ENCODE measurements at places on chromosomes 1 and 21. TPM values are rescaled to one million over a fixed set of nuclear protein-coding genes. Genes with fewer than 3 reads are reported as not detected.
A peak's percentile ranks its signal among the peaks of the same experiment; 100 is the strongest.

GRCh38 chr1:70586046-70586445 is 175.0 kb downstream of the CTH start:
- H3K4me1 ChIP-seq: no peaks in the 10 kb centered on the region
- no peaks in the 10 kb centered on the region for H3K36me3 ChIP-seq
- H3K27ac ChIP-seq: no peak overlapping the region
- no peak for DNase-seq

Gene TAF5L
- total RNA-seq: 22.4 TPM

DNA sequence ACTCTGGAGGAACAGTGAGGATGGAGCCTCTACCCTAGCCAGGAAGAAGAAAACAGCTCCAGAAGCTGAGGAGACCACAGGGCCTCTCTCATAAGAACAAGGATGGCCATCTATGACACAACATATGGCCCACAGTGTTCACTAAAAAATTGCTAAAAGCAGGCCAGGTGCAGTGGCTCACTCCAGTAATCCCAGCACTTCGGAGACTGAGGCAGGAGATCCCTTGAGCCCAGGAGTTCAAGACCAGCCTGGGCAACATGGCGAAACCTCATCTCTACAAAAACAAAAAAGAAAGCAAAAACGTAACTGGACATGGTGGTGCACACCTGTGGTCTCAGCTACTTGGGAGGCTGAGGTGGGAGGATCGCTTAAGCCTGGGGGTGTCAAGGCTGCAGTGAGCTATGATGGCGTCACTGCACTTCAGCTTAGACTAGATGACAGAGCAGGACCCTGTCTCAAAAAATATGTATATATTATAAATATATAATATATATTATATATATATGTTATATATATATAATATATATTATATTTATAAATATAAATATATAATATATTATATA is 103.1 kb downstream of the TOMM20 start:
- H3K36me3 ChIP-seq: no peaks in the 10 kb centered on the region
- no peaks in the 10 kb centered on the region for H3K27me3 ChIP-seq
- H3K27ac ChIP-seq: no peak overlapping the region
- H3K4me3 ChIP-seq: no peak overlapping the region

- H3K36me3 ChIP-seq: peaks cover 8% of the 10 kb centered on the region
- H3K4me1 ChIP-seq: peaks cover 70% of the 10 kb centered on the region
- H3K27me3 ChIP-seq: no peaks in the 10 kb centered on the region
- H3K4me3 ChIP-seq: peak overlapping the region; percentile 25
- peak; percentile 45 for DNase-seq
Observed at GRCh38 chr1:89286549-89287180, 14.0 kb upstream of the GBP5 start.

- no peak overlapping the region for H3K27ac ChIP-seq
- DNase-seq: no peak
- H3K4me1 ChIP-seq: no peaks in the 10 kb centered on the region
- peaks cover 4% of the 10 kb centered on the region for H3K27me3 ChIP-seq
- peaks cover 8% of the 10 kb centered on the region for H3K36me3 ChIP-seq
Observed at GRCh38 chr21:39647476-39647875, 34.7 kb downstream of the B3GALT5 start.

DNA sequence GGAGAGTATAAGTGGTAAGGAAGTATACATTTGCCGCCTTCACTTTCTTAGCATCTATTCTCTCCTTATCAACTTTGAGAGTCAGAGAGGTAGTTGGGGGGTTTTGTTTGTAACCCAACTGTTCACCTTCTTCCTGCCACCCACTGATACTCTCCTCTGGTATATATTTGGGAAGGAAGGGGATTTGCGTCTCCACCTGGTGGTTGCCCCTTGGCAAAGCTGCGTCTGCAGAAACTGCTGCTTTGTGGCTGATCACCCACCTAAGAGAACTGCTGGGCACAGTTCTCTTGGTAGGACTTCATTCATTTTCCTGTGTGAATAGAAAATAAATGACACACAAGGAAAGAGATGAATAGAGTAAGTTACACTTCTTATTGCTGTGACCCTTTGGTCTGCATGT is 87.0 kb downstream of the SYT14 start:
- H3K27me3 ChIP-seq: no peaks in the 10 kb centered on the region
- DNase-seq: no peak
- no peak overlapping the region for H3K4me3 ChIP-seq
- no peaks in the 10 kb centered on the region for H3K4me1 ChIP-seq
- no peak overlapping the region for H3K27ac ChIP-seq

DNA sequence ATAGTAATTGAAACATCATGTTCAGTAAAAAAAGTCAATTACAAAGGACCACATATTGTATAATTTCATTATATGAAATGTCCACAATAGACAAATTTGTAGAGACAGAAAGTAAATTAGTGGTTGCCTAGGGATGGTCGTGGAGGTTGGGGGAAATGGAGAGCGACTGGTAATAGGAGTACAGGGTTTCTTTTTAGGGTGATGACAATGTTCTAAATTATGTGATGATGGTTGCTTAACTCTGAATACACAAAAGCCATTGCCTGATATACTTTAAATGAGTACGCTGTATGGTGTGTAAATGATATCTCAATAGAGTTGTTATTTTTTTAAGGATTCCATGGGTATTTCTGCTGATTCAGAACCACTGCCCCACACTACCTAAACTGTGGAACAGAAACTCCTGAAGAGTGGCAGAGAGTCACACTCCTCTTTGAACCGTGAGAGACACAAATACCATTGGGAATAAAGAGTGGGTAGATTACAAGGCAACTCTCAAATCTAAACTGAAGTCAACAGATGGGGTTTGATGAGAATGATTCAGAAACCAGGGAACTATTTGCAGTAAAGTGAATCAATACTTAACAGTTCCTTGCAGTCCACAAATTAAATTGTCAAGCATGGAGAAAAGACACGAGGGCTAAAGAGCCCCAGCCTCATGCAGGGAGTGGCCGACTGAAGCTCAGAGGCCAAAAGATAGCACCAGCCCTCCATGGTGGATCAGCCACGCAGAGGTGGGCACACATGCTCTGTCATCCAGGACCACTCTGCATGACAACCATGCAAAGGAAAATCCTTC is 118.0 kb downstream of the CAPN8 start:
- peaks cover 6% of the 10 kb centered on the region for H3K4me1 ChIP-seq
- no peak overlapping the region for H3K4me3 ChIP-seq
- H3K27me3 ChIP-seq: peaks cover 9% of the 10 kb centered on the region
- no peak for DNase-seq
- no peaks in the 10 kb centered on the region for H3K36me3 ChIP-seq
- H3K27ac ChIP-seq: no peak overlapping the region

Gene CASZ1
- total RNA-seq: 10.3 TPM

Gene SMYD3
- 19.1 TPM for total RNA-seq

Gene TCHHL1
- not detected for total RNA-seq

DNA sequence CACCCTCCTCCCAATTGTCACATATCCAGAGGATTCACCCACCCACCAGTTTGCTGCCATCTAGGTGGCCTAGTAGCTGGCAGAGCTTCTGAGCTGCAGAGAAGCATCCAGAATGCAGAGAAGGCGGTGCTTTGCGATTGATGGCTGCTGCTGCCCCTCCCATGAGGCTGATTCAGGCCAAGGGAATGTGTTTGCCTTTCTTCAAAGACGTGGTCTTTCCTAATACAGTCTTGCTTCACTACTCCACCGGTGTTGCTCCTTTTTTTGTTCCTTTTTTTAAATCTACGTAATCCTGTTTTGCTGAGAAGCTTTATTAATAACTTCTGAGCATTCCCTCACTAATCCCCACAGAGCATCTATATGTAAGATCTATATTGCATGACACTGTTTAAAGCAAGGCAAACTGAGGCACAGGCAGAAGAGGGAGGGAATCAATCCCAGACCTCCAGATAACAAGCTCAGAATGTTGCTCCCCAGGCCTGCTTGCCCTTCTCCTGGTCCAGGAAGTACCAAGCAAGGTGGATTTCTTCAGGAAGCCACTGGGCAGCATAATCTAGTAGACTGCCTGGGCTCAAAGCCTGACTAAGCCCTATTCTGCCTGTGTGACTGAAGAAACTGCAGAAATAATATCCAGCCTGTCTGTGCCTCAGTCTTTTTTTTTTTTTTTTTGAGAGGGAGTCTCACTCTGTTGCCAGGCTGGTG is 275.5 kb upstream of the FMN2 start:
- DNase-seq: no peak
- no peaks in the 10 kb centered on the region for H3K27me3 ChIP-seq
- H3K27ac ChIP-seq: no peak overlapping the region
- no peak overlapping the region for H3K4me3 ChIP-seq

Gene EPB41
- 328 TPM for total RNA-seq

Gene KCNJ6
- not detected for total RNA-seq

Gene OR6K3
- total RNA-seq: not detected

DNA sequence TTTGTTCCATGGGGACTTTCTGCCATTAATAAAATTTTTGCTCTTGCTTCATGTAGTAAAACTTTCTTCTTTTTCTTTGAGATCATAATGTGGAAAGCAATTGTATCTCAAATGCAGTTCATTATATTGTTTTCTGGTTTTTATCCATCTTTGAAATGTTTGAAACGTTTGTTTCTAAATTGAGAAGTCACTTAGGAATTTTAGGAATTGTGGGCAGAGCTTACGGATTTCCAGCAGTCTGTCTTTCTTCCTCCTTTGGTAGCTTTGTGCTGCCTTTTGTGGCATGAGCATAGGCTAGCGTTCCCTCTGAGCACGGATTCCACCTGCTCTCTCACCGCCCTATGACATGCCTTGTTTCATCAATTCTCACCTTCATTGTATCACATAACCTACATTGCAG is 2.9 kb upstream of the ST6GALNAC5 start:
- H3K4me3 ChIP-seq: no peak overlapping the region
- H3K27me3 ChIP-seq: peaks cover 43% of the 10 kb centered on the region
- no peak overlapping the region for H3K27ac ChIP-seq
- no peaks in the 10 kb centered on the region for H3K36me3 ChIP-seq
- H3K4me1 ChIP-seq: peaks cover 2% of the 10 kb centered on the region

DNA sequence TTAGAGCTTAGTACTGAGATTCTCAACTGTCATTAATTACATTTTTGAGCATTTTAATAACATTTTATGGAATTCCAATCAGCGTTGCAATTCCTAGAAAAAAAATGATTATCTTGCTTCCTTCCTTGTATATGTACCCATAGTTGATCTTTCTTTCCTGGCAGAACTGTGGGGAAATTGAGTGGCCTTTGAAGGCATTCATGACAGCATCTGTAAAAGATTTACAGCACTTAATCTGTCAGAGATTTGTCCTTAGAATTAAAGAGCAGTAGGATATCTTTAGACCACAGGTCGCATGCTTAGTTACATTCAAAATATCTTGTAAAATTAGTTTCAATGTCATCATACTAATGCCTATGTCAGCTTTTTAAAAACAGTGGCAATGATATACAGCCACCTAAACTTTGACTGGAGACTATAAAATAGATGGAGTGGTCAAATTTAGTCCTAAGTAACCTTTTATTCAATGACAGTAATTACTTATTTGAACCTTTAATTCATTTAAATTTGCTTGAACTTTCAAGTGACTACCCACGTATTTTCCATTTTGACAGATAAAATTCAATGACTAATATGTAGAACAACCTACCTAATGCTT is 692.0 kb downstream of the NCAM2 start:
- no peak overlapping the region for H3K27ac ChIP-seq
- H3K4me1 ChIP-seq: no peaks in the 10 kb centered on the region
- no peak for DNase-seq
- no peak overlapping the region for H3K4me3 ChIP-seq
- no peaks in the 10 kb centered on the region for H3K36me3 ChIP-seq
- H3K27me3 ChIP-seq: no peaks in the 10 kb centered on the region

Gene GCSAML
- 0.75 TPM for total RNA-seq

Gene SNX27
- total RNA-seq: 32.8 TPM

DNA sequence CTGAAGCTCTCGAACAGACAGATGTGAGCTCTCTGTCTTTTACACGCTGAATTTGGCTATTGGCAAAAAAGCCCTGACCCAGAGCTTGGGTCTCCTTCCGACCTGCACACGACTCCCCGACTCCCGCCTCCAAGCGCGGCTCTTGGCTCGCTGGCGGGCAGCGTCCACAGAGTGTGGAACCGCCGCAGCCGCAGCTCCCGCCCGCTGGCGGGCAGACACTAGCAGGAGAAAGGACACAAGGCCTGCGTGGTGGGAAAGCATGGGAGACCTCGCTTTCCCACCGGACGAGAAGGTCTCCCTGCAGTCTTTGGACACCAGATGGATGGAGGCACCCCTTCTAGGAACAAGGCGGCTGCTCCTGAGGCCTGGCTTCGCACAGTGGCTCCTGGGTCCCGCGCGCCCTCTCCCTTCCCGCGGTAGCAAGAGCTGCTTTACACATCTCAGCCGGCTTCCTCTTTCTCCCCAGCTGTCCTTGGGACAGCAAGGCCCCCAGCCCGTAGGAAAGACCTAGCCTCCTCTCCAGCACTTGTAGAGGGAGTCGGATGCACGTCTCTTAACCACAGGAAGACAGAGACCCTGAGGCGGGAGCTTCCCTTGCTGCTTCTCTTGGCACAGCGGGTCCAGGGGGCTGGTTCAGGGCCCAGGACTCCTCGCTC is 92.1 kb downstream of the PRKAB2 start:
- H3K36me3 ChIP-seq: peaks cover 10% of the 10 kb centered on the region
- peaks cover 16% of the 10 kb centered on the region for H3K4me1 ChIP-seq

GRCh38 chr1:219387211-219387610 is 213.5 kb downstream of the LYPLAL1 start:
- no peak overlapping the region for H3K4me3 ChIP-seq
- H3K27ac ChIP-seq: no peak overlapping the region
- DNase-seq: no peak
- peaks cover 3% of the 10 kb centered on the region for H3K27me3 ChIP-seq
- no peaks in the 10 kb centered on the region for H3K4me1 ChIP-seq

Gene CLDN14
- total RNA-seq: not detected

Gene TNNI3K
- total RNA-seq: not detected

- H3K27ac ChIP-seq: no peak overlapping the region
- peaks cover 62% of the 10 kb centered on the region for H3K27me3 ChIP-seq
- H3K4me3 ChIP-seq: no peak overlapping the region
- H3K4me1 ChIP-seq: no peaks in the 10 kb centered on the region
Observed at GRCh38 chr1:178945763-178946266, 74.9 kb upstream of the ANGPTL1 start.

- no peaks in the 10 kb centered on the region for H3K36me3 ChIP-seq
- no peak overlapping the region for H3K4me3 ChIP-seq
- no peak for DNase-seq
- no peak overlapping the region for H3K27ac ChIP-seq
Observed at GRCh38 chr1:58035523-58035922, 511.0 kb downstream of the OMA1 start.

GRCh38 chr1:185014941-185015340 is 30.4 kb upstream of the RNF2 start:
- DNase-seq: no peak
- no peak overlapping the region for H3K27ac ChIP-seq
- no peaks in the 10 kb centered on the region for H3K4me1 ChIP-seq
- no peaks in the 10 kb centered on the region for H3K36me3 ChIP-seq
- no peak overlapping the region for H3K4me3 ChIP-seq
